Natural killer cell (primary cell): ENCODE measurements at places on chromosomes 12 and 14. TPM values are rescaled to one million over a fixed set of nuclear protein-coding genes. Genes with fewer than 3 reads are reported as not detected.
A peak's percentile ranks its signal among the peaks of the same experiment; 100 is the strongest.

LEMD3 gene
- total RNA-seq = 67.3 TPM

CMA1 gene
- not detected for total RNA-seq

AICDA gene
- not detected for total RNA-seq

LRFN5 gene
- total RNA-seq = not detected

RNU4-1 gene
- total RNA-seq = 768 TPM

- no peak for DNase-seq
These were observed 90.9 kb downstream of the GPR65 start for GRCh38 chr14:88095791-88096190.

DNA sequence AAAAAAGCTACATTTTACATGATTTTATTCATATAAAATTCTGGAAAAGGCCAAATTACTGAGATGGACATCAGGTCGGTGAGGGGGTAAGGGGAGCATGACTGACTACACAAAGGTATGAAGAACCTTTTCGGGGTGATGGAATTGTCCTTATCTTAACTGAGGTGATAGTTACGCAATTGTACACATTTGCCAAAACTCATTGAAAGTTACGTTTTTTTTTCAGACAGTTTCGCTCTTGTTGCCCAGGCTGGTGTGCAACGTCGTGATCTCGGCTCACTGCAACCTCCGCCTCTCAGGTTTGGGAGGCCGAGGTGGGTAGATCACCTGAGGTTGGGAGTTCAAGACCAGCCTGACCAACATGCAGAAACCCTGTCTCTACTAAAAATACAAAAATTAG, 29.4 kb upstream of the PLEKHG3 start:
- DNase-seq = no peak

- DNase-seq = peak; percentile 53
These were observed 17.2 kb downstream of the TTC9 start for GRCh38 chr14:70658899-70659298.

- no peak for DNase-seq
These were observed 56.3 kb upstream of the KCNA5 start for GRCh38 chr12:4987076-4988046.

DNA sequence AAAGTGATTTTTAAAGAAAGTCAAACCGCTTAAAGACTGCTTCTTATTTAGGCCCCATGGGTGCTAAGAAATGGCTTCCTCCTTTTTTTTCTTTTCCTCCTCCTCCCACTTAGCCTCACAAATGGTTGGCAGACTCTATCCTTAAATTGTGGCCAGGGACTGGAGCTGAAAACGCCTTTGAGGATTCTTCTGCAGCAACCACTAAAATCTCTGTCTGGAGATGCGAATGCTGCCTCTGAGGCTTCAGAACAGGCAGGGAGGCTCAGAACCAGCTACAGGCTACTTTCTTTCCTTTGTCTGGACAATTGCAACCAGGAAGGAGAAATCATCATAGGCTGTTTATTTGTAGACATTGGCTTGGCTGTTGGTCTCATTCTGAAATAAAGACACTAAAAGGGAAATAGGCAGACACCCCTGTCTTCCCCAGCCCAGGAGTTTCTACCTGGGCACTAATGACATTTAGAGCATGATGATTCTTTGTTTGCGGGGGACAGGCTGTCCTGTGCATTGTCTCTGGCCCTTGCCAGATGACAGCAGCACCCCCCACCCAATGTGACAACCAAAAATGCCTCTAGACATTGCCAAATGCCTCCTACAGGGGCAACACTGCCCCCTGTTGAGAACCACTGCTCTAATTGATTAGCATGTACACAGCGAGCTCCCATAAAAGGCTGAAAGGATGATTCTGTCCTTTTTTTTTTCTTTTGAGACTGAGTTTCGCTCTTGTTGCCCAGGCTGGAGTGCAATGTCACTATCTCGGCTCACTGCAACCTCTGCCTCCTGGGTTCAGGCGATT, 50.3 kb downstream of the MAP1LC3B2 start:
- DNase-seq = peak; percentile 59

DNA sequence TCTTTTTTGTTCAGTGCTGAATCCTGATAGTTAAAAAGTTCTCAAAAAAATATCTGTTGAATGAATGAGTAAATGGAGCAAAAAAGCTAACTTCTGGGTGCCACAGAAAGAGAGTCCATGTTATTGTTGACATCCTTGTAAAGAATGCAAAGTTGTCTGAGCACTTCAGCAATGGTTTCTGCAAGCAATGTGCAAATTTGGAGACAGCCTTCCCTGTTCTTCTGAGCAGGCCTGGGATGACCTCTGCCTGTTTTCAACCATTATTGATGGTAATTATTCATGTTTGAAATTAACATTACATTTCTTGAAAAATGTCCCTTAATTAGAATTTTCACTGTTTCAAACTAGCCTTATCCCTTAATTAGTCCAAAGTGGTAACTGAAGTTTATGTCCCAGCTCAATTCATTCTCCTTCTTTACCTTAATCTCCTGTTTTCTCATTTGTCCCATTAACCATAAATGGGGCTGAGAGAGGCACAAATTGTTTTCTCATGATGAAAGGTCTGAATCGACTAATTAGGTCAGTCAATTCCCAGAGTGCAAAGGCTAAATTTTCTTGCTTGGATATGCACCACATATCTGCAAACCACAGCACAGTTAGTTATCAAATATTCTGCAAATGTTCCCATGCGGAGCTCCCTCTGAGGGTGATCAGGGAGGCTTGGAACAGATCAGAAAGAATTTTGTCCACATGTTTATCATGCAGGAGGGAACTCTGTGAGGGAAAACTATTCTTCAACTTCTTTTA, 139.4 kb upstream of the KRR1 start:
- no peak for DNase-seq

DNA sequence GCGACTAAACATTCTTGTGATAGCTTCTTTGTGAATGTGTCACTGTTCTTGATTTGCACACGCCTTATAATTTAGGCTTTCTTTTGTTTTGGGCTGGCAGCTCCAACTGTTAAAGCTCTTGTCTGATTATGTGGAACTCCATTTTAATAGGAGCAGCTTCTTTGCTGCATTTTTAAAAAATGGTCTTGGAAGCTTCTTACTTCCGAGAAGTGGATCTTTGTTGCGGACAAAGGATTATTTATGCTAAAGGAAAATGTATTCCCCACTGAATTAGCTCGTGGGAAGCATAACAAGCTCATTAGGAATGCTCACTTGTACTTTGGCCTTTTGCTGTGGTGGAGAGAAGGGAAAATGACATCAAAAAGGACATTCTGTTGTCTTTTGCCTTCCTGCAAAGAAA, 20.0 kb downstream of the GAS2L3 start:
- DNase-seq = no peak

- DNase-seq = no peak
These were observed 78.0 kb downstream of the METTL25 start for GRCh38 chr12:82436354-82436753.

DNA sequence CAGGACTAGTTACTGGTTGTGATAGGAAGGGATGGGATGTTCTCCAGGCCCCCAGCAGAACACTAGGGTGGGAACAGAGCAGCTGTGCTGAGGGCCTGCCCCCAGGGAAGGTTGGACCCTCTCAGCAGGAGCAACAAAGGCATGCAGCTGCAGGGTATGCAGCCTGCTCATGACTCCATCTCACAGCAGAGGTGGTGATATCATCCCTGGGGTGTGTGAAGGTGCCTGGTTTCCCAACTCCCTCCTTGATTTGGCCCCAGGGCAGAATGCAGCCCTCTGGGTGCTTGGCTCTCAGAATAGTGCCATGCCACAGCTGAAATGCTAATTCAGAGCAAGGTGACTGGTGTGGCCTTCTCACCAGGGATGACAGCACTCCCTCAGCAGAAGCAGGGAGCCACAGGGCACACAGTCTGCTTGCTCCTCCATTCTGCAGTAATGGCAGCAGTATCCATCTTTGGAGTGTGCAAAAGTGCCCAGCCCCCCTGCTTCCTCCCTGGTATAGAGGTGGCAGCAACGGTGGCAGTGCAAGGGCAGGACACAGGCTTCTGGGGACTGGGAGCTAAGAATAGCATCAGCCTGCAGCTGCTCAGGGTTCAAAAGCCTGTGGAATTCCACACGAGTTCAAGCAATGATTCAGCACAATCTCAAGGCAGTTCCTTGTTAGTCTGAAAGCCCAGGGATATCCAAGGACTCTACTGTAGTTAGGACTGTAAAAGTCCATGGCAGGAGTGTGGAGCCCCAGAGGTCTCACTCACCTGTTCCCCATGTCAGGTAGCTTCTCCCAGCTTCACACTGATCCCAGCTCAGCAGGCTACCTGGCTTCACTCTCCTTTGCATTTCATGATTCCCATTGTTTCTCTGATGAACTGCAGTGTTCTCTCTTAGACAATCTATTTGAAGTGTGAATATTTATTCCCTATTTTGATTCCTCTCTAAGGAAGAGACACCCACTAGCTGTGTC, 298.1 kb upstream of the FOXG1 start:
- DNase-seq = no peak

- no peak for DNase-seq
These were observed 80.4 kb upstream of the TRHDE start for GRCh38 chr12:72191761-72192160.

DNA sequence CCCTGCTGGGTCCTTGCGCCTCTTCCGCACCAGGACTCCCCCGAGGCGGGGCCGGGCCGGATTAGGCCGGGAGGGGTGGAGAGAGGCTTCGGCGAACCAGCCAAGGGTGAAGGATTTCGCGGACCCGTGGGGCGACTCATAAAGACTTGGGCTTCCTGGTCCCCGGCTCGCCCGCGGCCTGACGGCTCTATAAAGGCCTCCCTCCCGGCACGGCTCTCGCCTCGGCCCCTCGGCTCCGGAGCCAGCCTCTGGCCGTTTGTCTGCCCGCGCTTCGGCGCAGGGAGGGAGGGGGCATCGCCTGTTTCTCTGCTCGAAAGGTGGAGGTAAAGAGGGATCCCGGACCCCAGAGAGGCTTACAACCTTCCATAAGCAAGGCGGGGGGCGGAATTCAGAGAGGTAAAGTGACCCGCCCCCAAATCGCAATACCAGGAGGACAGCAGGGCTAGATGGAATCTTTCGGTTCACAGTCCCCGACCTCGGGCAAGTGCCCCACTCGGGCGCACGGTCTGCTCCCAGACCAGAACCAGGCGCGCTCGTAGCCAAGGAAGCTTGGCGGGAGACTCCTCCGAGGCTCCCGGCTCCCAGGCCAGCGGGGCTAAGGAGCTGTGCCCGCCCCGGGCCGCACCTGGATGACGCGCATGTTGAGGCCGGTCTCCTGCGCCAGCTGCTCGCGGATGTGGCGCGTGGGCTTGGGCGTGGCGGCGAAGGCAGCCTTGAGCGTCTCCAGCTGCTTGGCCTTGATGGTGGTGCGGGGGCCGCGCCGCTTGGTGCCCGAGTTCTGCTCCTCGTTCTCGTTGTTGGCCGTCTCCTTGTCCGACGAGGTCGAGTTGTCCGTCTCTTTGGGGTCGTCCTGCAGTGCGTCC, 3.9 kb downstream of the LHX5 start:
- DNase-seq = no peak
